ENCODE measurements at places on chromosomes 13 and 19. TPM values are rescaled to one million over a fixed set of nuclear protein-coding genes. Genes with fewer than 3 reads are reported as not detected.

FBXO27 gene
- 0.54 TPM for total RNA-seq

TPTE2 gene
- total RNA-seq, result not detected

ZNF486 gene
- total RNA-seq, result 5.8 TPM

ZNF677 gene
- 15.9 TPM for total RNA-seq

WIZ gene
- total RNA-seq, result 18.8 TPM

SULT2B1 gene
- total RNA-seq, result not detected

ABCC4 gene
- 7.6 TPM for total RNA-seq

PRR22 gene
- total RNA-seq, result not detected

DNA sequence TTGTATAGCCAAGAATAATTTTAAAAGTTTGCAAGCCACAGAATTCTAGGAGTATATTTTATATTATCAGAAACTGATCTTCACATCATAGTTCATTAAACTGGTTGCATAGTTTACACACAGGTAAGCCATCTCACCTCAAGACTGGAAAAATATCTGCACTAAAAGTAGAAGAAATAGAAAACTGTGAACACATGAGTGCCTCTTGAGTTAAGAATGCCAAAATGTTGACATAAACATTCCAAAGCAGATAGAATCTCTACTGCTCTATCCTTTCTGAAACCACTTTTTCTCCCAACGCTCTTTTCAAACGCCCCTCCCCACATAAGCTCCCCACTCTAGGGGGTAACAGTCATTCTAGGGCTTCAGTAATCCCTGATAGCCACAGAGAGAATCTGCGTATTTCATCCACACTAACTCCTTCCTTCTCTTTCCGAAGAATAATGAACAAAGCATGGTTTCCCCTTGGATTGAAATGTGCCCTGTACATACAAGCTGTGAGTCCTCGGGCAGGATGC is 201.5 kb downstream of the IRS2 start:
- no peaks in the 10 kb centered on the region for H3K4me1 ChIP-seq
- H3K36me3 ChIP-seq, result no peaks in the 10 kb centered on the region
- no peak overlapping the region for H3K27ac ChIP-seq
- H3K27me3 ChIP-seq, result peaks cover 72% of the 10 kb centered on the region

DNA sequence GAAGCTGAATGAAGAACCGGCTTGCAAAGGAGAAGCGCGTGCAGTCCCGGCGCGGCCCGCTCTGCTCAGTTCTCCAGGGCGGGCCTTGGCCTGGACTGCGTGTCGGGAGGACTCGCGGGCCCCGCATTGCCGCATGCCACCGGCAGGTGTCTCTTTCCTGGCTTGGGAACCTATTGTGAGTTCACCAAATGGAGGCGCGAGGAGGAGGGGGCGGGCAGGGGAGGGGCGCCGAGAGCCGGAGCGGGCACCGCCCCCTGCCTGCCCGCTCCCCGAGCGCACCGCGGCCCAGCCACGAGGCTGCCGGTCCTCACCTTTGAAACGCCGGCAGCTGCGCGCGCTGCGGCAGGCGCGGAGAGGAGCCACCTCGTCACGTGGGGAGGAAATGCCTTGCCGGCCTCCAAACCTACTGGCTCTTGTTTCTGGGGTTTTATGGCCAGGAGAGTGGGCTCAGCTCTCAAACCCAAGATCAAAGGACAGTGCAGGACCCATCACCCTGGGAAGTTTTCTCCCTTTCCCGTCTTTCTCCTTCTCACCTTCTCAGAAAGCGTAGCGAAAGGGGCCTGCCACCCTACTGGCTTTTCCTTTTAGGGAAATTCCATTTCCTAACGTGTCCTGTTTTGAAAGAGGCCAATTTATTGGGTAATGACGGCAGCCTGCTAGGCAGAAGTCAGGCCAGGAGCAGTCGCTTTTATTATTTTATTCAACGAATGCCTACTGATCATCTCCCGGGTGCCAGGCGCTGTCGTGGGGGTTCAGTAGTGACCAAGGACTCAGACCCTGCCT is 13.8 kb upstream of the UBE2L5 start:
- H3K4me1 ChIP-seq, result peaks cover 32% of the 10 kb centered on the region
- peak overlapping the region; percentile 79 for H3K27ac ChIP-seq
- H3K36me3 ChIP-seq, result no peaks in the 10 kb centered on the region
- peak overlapping the region; percentile 64 for H3K4me3 ChIP-seq
- DNase-seq, result peak; percentile 95
- no peaks in the 10 kb centered on the region for H3K27me3 ChIP-seq

GRCh38 chr13:86447479-86447878 is 648.3 kb upstream of the SLITRK6 start:
- H3K36me3 ChIP-seq, result no peaks in the 10 kb centered on the region
- no peak for DNase-seq
- H3K4me3 ChIP-seq, result no peak overlapping the region

GRCh38 chr19:41233748-41234240 is 14.8 kb downstream of the AXL start:
- peaks cover 8% of the 10 kb centered on the region for H3K4me1 ChIP-seq
- H3K27me3 ChIP-seq, result no peaks in the 10 kb centered on the region
- DNase-seq, result no peak
- H3K36me3 ChIP-seq, result peaks cover 74% of the 10 kb centered on the region
- no peak overlapping the region for H3K4me3 ChIP-seq
- no peak overlapping the region for H3K27ac ChIP-seq

GRCh38 chr19:48461982-48462655 is 6.7 kb downstream of the KCNJ14 start:
- DNase-seq, result no peak
- no peaks in the 10 kb centered on the region for H3K27me3 ChIP-seq
- no peak overlapping the region for H3K27ac ChIP-seq
- peaks cover 3% of the 10 kb centered on the region for H3K36me3 ChIP-seq
- H3K4me3 ChIP-seq, result no peak overlapping the region
- H3K4me1 ChIP-seq, result peaks cover 12% of the 10 kb centered on the region

- no peak overlapping the region for H3K4me3 ChIP-seq
- no peak overlapping the region for H3K27ac ChIP-seq
- no peak for DNase-seq
- no peaks in the 10 kb centered on the region for H3K27me3 ChIP-seq
- no peaks in the 10 kb centered on the region for H3K36me3 ChIP-seq
Observed at GRCh38 chr19:29618871-29619270, 12.8 kb downstream of the POP4 start.

DNA sequence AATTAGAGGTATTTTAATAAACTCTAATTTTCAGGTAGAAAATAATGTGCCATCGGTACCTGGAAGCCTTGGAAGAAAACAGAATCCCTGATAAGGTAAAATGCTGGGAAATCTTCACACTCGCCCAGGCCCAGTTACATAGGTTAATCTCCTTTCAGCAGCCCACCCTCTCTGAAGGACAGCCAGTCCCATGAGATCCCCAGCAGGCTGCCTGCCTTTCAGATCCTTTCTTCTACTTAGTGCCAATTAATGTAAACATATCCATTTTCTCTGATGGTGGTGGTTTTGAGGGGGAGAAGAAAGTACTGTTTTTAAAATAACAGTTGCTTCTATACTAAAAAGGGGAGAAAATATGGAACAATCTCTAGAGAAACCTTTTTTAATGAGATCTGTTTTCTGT is 12.2 kb downstream of the SMAD9 start:
- H3K27me3 ChIP-seq, result no peaks in the 10 kb centered on the region
- H3K27ac ChIP-seq, result no peak overlapping the region
- H3K4me3 ChIP-seq, result no peak overlapping the region
- no peaks in the 10 kb centered on the region for H3K36me3 ChIP-seq

- no peaks in the 10 kb centered on the region for H3K27me3 ChIP-seq
- no peaks in the 10 kb centered on the region for H3K4me1 ChIP-seq
- no peak overlapping the region for H3K4me3 ChIP-seq
- H3K36me3 ChIP-seq, result no peaks in the 10 kb centered on the region
Observed at GRCh38 chr13:71303144-71303543, 563.9 kb downstream of the DACH1 start.

GRCh38 chr19:55344444-55344843 is 4.8 kb downstream of the KMT5C start:
- DNase-seq, result no peak
- H3K4me3 ChIP-seq, result no peak overlapping the region
- no peaks in the 10 kb centered on the region for H3K36me3 ChIP-seq
- H3K27ac ChIP-seq, result no peak overlapping the region
- H3K4me1 ChIP-seq, result no peaks in the 10 kb centered on the region

DNA sequence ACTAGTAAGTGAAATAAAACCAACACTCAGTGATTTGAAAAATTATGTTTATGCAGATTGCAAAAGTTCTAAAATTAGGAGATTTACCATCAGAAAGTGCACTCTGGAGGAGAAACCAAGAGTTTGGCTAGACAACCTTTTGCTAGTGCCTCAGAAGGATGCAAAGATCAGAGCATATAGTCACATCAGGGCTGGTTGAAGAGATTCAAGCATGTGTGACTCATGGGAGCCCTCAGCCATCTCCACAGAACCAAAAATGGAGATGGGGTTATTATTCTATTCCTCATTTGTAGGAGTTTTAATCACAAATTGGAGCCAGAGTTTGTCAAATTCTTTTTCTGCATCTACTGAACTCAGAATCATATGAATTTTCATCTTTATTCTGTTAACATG is 32.9 kb upstream of the OXGR1 start:
- no peaks in the 10 kb centered on the region for H3K27me3 ChIP-seq
- no peak overlapping the region for H3K27ac ChIP-seq
- H3K4me3 ChIP-seq, result no peak overlapping the region
- DNase-seq, result peak; percentile 52

DNA sequence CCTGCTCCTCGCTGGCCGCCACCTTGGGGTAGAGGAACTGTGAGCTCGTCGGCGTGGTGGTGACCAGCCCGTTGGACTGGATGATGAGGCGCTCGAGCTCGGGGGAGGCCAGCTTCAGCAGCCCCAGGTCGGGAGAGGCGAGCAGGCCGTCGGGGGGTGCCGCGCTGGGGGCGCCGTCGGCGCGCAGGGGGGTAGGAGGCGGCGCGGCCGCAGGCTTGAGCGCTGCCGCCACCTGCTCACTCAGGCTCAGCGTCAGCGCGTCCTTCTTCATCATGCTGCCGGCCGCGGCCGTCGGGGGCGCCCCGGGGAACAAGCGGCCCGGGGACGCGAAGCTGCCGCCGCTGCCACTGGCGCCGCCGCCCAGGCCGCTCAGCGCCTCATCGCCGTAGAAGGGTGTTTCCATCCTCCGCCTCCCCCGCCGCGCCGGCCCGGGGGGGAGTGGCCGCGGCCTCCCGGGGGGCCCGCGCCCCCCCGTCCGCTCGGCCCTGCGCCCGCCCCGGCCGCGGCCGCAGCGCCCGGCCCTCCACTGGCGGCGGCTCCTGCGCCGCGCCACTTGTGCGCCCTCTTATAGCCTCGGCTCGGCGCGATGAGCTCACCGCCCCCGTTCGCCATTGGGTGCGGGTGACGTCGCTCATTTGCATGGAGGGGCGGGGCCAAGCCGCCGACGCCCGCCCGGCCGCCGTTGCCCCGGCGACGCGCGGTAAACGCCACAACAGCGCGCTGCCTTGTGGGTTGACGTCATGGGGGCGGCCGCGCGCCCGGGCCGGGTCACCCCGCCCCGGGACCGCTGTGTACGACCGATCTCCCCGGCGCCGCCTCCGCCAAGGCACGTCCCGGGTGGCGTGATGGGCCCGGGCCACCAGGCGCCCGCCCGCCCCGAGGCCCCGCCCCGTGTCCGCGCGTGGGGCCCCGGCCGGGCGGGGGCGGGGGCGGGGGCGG is at the start of gene JUND:
JUND (minus strand) TSS at position 541 of the 939 bp plus-strand sequence; CDS start at position 403, 138 bp downstream.
- peaks cover 8% of the 10 kb centered on the region for H3K36me3 ChIP-seq
- peak; percentile 99 for DNase-seq
- H3K4me1 ChIP-seq, result peaks cover 19% of the 10 kb centered on the region

DNA sequence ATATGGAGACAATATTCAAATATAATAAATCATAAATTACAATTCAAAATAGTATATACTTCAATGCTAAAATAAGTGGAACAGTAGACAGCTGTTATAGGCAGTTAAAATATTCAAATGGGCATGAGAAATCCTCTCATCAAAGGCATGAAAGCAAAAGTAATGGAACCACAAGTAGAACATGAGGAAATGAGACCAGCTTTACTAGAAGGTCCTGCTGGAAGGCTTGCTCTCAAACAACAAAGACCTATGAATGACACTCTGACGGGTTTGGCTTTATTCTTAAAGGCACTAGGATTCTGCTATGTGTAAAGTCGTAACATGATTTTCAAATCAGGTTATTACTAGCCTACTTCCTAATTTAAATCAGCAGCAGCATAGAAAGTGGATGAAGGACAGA is 148.1 kb downstream of the VWA8 start:
- H3K4me1 ChIP-seq, result peaks cover 12% of the 10 kb centered on the region
- no peak for DNase-seq
- H3K36me3 ChIP-seq, result 0 out of 2 replicates have a peak, but pooled peaks cover 3% of the 10 kb centered on the region
- no peaks in the 10 kb centered on the region for H3K27me3 ChIP-seq

DNA sequence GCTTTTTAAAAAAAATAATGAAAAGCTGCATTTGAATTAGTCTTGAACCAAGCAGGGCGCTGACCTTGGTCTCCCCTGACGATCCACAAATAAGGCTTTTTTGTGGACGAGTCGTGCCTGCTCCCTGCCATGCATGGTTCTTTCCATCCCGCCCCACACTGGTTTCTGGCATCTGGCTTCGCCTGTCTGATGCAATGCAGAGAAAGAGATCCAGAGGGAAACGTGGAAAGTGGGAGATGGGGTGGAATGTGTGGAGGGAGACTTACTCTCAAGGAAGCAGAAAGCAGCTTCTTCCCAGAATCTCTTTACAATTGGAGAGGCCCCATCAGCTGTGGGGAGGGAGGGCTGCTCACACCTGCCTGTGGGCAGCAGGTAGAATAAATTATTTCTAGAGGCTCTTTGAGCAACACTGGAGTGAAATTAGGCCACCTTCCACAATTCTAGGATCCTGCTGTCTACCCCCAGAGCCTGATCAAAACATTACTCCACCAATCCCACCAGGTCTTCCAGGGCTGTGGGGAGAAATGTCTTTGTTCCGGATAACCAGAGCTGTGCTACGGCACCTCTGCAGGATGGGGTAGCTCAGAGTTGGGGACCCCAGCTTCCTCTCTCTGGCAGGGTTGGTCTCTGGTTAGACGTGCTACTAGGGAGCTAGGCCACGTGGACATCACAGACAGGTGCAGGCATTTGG is 183.5 kb downstream of the UQCRFS1 start:
- H3K4me3 ChIP-seq, result no peak overlapping the region
- DNase-seq, result no peak
- no peaks in the 10 kb centered on the region for H3K27me3 ChIP-seq
- no peaks in the 10 kb centered on the region for H3K36me3 ChIP-seq
- no peak overlapping the region for H3K27ac ChIP-seq

GRCh38 chr19:24071078-24071477 is 15.9 kb upstream of the ZNF254 start:
- no peak overlapping the region for H3K4me3 ChIP-seq
- H3K27ac ChIP-seq, result no peak overlapping the region
- no peaks in the 10 kb centered on the region for H3K4me1 ChIP-seq
- no peaks in the 10 kb centered on the region for H3K27me3 ChIP-seq
- no peak for DNase-seq
